NCI-H1048 (cell line): ENCODE measurements at places on chromosomes 7 and 10.

- DNase-seq = peak; percentile 2
Measured at GRCh38 chr10:25725917-25726716, 207.9 kb upstream of the MYO3A start.

- no peak for DNase-seq
Measured at GRCh38 chr7:105648561-105649401, 67.5 kb upstream of the EFCAB10 start.

DNA sequence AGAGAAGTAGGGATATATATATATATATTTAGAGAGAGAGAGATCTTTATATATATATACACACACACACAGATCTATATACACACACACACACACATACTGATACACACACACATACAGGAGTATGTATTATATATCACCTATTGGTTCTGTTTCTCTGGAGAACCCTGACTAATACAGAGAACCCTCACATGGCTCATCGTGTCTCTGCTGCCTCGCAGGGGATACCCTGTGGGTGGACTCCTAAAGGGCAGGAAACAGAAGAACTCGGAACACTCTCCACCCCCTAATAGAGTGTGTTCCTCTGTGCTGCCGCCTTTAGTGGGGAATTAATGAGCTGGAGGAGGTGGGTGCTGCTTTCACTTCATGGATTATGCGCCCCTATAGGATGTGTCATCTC lies 86.6 kb downstream of the NPY start:
- no peak for DNase-seq

DNA sequence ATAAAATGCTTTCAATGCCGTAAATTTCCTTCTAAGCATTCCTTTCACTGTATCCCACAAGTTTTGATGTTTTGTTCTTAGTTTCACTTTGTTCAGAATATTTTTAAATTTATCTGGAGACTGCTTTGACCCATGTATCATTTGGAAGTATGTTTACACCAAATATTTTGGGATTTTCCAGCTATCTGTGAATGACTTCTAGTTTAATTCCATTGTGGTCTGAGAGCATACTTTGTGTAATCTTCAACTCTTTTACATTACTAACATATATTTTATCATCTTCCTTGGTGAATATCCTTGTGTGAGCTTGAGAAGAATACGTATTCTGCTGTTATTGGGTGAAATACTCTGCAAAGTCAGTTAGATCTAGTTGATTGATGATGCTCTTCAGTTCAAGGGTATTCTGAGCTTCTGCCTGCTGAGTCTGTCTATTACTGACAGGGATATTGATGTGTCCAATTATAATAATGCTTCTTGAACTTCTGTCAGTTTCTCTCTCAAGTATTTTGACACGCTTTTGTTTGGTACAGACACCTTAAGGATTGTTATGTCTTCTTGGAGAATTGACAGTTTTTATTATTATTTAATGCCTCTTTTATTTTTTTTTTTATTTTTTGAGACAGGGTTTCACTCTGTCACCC lies 31.6 kb downstream of the MKLN1 start:
- no peak for DNase-seq

DNA sequence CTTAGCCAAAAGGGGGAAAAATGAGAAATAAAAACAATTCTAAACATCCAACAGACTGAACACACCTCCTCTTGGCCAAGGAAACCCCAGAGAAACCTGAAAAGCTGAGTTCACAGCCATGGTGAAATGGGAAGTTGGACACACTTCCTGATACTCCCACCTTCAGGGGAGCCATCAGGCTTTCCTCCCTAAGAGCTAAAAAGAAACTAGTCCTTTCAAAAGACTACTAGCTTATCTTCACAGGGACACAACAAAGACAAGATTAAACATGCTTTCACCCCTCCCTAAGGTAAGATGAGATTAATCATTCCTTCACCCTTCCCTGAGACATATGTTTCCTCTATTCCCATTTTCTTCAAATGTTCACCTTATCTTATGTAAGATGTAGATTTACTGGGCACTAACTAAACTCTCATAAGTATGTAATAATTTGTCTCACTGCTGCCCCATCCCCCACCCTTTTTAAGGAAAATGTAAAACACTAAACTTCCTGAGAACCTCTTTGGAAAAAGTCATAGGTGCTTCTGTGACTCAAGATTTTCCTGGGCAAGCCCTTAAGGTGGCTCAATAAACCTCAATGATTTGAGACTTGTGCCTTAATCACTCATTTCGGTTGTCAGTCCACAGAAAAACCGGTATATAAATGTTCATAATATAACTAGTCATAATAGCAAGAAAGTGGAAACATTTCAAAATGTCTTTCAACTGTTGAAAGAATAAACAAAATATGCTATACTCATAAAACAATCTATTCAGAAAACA lies 40.5 kb downstream of the HTR7 start:
- DNase-seq = no peak

DNA sequence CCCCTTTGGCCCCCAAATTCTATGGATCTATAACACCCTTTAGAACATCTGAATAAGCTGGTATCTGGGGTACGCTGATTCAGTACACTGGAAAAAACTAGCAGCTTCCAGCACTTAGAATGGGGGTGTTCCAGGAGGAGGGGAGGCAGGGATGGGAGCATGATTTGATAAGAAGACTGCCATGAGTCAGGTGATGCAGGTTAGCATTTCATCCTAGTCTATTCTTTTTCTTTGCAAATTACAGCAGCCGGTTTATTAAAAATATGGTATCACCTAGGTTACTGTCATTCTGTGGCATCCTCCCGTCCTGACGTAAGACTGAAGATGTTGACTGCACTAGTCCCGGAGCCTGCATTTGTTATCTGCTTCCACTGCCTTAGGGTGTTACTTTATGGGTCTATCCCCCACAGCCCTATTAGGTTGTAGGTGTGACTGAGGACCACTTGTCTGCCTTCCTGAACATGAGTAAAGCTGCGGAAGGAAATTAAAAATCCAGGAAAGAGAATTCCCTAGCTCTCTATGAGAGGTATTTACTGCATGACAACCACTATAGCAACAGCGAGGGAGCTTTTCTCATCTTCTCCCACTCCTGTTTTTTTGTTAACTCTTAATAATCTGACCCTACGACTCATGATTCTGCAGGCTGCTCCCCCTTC lies 1.9 kb downstream of the HTR5A start:
- no peak for DNase-seq

DNA sequence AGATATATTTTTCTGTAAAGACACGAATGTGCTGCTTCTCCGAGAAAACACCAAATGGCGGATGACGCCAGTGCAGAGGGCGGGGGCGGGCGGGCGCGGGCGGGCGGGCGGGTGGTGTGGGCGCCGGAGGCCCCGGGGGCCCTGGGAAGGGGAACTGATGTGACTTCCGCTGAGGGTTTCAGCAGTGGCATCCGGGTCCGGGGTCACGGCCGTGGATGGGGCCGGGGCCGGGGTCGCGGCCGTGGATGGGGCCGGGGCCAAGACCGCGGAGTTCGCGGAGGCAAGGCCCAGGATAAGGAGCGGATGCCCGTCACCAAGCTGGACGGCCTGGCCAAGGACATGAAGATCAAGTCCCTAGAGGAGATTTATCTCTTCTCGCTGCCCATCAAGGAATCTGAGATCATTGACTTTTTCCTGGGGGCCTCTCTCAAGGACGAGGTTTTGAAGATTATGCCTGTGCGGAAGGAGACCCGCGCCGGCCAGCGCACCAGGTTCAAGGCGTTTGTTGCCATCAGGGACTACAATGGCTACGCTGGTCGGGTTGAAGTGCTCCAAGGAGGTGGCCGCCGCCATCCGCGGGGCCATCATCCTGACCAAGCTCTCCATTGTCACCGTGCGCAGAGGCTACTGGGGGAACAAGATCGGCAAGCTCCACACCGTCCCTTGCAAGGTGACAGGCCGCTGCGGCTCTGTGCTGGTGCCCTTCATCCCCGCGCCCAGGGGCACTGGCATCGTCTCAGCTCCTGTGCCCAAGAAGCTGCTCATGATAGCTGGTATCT lies 20.3 kb upstream of the IGF2BP3 start:
- no peak for DNase-seq

DNA sequence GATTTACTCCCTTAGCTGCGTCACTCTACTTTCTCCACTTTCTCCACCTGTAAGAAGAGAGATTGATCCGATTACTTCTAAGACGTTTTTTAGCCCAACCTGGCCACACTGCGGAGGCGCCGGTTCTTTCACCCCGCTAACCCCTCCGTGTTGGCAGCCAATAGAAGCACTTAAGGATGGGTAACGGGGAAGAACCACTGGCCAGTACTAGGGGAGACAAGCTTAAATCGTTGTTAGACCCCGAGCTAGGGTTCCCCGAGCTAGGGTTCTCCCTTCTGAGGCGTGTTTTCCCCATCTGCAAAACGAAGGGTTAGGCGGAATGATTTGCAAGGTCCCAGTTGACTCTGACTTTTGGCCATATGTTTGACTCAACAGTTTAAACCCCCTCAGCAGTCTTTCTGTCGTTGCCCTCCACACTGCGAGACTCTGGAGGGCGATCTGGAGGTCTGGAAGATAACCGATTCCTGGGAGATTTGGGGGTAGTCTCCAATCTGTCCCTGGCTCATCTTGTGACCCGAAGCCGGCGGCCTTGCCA lies 644 bp downstream of the UMAD1 start:
- DNase-seq = no peak

DNA sequence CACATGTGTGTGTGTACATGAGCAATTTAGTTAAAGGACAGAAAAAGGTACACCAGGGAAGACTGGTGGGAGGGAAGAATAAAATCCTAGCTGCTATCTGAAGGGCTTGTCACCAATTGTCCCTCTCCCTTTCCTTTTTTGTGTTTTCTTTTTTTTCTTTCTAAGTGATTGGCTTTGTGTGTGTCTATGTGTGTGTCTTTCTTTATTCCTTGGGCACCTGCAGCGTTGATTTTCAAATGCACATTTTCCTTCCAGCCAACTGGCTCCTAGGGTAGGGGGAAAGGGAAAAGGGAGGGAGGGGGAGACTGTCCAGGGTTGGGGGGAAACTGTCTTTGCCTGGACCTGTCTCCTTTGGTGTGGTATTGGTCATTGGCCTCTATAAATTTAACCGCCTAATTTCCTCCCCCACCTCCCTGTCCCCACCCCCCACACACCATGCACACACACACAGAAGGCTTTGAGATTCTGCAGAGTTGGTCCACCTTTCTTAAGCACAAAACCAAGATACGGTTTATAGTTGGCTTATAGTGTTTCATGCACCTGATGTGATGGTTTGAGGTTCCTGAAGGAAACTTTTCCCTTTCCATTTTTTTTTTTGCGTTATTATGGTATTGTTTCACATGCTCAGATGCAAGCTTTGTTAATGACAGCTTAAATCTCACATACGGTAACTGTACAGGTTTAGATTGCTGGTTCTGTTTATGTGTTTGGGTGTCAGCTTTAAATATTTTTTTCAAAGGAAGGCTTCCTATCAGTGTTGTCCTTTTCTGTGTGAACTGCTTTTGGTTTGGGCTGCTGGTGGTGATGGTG lies 2.6 kb downstream of the AUTS2 start:
- no peak for DNase-seq

GRCh38 chr10:29250066-29250465 lies 38.8 kb upstream of the LYZL1 start:
- DNase-seq = no peak

DNA sequence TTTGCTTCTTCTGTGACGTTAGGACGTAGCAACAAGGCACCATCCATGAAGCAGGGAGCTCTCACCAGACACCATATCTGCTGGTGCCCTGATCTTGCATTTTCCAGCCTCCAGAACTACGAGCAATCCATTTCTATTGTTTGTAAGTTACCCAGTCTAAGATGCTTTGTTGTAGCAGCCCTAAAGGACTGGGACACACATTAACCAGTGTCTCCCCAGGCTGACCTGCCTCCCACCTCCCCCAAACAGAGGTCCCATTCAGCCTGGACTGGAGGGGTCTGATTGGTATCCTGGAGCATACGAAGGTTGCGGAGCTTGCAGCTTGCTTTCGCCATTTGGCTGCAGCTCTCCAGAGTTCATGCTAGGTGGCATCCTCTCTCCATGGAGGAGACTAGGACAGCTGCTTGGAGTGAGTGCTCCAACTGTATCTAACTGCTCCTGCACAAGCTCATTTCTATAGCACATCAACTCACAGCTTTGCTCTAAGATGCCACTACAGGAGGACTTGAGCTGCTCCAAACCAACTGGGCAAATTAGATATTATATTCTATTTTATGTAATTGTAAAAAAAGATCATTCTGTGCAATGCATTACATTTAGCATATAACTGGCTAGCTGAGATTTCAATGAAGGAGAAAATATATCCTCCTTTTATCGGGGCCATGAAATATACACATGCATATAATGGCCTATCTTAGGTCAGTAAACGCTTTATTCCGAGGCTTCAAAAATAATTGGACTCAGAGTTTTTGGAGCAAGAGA lies 8.0 kb upstream of the GRK5 start:
- DNase-seq = no peak

GRCh38 chr7:158494643-158495042 lies 93.0 kb downstream of the PTPRN2 start:
- DNase-seq = no peak

DNA sequence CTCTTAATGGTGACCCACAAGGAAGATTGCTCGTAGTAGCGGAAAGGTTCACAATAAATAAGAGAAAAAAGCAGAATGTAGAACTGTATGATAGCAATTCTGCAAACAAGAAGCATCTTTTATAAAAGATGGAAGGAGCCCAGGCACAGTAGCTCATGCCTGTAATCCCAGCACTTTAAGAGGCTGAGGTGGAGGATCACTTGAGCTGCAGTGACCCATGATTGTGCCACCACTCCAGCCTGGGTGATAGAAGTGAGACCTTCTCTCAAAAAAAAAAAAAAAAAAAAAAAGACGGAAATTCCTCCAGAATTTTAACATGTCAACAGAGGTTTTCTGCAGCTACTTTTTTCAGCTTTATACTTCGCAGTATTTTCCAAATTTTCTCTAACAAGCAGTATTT lies 13.2 kb downstream of the GATAD1 start:
- DNase-seq = no peak

DNA sequence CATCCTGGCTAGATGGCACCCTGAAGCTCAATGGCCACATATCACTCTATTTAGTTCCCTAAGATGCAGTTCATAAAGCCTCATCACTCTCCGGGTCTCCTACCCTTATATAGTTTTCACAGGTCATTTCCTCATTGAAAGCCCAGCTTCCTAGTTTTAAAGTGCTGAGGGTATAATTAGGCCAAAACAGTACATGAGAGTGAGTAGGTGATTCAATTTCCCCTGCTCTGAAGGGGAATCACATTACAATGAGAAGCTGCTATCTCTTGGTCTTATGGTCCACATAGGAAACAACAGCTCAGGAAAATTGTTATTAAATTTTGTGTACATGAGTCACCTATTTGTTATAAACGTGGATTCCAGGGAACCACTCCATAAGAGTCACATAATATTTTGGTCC lies 162.0 kb downstream of the SEMA3E start:
- no peak for DNase-seq

GRCh38 chr10:13092291-13093102 lies 7.5 kb upstream of the OPTN start:
- no peak for DNase-seq

GRCh38 chr10:73366381-73367298 lies 8.0 kb upstream of the CFAP70 start:
- no peak for DNase-seq

- DNase-seq = no peak
Measured at GRCh38 chr10:12103802-12104201, 25.7 kb upstream of the SEC61A2 start.

- no peak for DNase-seq
Measured at GRCh38 chr10:3605882-3606281, 179.1 kb downstream of the KLF6 start.

GRCh38 chr7:27170426-27171324 lies 3.4 kb downstream of the HOXA10 start:
- no peak for DNase-seq

- no peak for DNase-seq
Measured at GRCh38 chr10:128028508-128029289, 97.5 kb downstream of the MKI67 start.

- no peak for DNase-seq
Measured at GRCh38 chr7:55509322-55509721, 63.0 kb downstream of the VOPP1 start.
